ENCODE measurements at places on chromosomes 3 and 15.

- DNase-seq = no peak
Observed at GRCh38 chr3:25706213-25706612, 41.5 kb upstream of the TOP2B start.

DNA sequence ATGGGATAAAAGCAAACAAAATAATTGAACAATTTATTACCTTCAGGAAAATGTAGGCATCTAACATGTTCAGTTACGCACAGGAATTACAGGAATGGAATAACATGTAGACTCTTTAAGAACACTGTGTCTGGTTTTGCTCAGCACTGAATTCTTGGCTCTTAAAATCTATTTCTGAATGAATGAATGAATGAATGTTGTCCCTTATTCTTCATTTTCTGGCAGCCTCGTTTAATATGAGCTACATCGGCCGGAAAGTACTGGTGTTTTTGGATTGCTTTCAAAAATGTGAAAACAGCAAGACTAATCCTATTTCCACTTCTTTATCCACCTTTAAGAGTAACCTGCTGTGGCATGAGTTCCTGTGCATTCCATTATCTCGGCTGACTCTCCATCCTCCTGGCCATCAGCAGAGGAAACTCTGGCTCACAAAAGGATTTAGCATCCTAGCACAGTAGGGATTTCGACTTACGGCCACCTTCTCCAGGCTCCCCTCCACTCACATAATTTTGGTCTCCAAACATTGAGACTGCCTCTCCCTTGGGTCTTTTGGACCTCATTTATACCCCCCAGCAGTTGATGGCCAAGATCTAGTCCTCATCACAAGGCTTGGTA, 145.3 kb downstream of the FOXP1 start:
- no peak for DNase-seq

- no peak for DNase-seq
Observed at GRCh38 chr15:34892963-34893591, 76.5 kb downstream of the AQR start.

- no peak for DNase-seq
Observed at GRCh38 chr3:14280326-14280725, 101.7 kb downstream of the LSM3 start.

- DNase-seq = no peak
Observed at GRCh38 chr15:81322676-81323253, 1.2 kb downstream of the STARD5 start.

DNA sequence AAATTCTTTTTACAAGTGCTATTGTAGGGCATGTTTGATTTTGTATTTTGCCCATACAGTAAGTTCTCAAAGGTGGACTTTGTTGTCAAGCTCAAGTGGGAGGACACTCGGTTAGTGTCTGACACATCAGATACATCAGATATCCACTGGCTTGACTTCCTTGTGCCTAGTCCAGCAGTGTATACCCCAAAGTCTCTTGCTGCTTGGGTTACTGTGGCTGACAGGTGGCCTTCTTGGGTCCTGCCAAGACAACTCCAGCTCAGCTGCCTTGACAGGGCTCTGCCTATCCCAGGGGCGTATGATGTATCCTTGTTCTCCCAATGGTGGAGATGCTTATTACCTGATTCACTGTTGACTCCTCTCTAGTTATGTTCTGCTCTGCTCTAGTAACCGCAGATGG, 214.9 kb downstream of the CBLB start:
- no peak for DNase-seq

- DNase-seq = no peak
Observed at GRCh38 chr15:91564631-91565030, 288.9 kb upstream of the SLCO3A1 start.

- no peak for DNase-seq
Observed at GRCh38 chr3:192869131-192870031, 48.3 kb downstream of the MB21D2 start.

- no peak for DNase-seq
Observed at GRCh38 chr15:31433091-31433490, 106.5 kb downstream of the KLF13 start.

DNA sequence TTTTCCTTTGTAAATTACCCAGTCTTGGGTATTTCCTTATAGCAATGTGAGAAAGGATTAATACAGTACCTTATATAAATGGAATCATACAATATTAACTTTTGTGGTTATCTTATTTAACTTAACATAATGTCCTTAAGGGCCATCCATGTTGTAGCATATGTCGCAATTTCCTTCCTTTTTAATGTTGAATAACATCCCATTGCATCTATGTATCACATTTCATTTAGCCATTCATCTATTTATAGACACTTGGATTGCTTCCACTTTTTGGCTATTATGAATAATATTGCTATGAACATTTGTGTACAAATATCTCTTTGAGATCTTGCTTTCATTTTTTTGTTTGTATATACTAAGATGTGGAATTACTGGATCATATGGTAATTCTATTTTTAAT, 342.2 kb downstream of the PDCD6IP start:
- no peak for DNase-seq

DNA sequence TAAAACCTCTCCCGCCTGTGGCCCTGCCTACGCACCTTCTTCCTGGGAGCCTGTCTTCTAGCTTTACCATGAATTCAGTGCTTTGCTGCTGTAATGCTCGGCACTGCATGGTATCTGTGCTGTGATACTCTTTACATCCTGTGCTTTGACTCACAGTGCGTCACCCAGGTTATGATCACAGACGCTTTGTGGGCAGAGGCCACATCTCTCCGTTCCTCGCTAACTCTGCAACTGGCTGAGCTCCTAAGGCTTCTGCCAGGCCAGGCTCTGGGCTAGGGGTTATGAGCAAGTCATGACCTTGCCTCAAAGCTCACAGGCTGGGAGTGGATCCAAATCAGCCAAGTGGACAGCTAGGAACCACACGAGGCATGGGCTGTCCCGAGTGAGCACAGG, 23.2 kb downstream of the SPTBN5 start:
- DNase-seq = no peak

GRCh38 chr3:183698318-183698751, 738 bp downstream of the YEATS2 start:
- no peak for DNase-seq

DNA sequence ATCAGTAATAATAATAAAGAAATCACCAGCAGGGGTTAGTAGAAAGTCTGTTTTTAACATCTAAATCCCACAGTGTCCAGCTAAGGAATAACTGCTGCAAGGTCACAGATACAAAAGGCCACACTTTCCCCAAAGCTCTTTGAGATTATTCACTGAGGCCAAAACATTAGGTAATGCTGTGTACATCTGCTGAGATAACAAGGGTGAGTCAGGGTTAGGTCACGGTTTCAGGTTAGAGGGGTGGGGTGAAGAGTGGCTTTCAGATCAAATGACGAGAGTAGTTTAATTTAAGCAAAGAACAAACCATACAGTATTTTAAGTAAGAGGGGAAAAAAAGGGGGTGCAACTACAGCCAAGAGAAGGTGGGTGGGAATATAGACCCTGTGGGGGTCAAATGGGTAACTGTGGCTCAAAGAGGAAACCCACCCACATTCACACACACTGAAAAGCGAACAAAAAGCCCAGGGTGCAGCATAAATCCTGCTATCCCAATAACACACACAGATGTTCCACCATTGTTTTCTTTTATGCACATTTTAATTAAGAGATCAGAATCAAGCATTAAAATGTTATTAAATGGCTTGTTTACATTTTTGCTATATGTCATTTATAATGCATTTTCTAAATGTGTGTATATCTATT, 412.9 kb downstream of the TIGIT start:
- DNase-seq = no peak
